ENCODE measurements at places on chromosomes 2 and 18.

DNA sequence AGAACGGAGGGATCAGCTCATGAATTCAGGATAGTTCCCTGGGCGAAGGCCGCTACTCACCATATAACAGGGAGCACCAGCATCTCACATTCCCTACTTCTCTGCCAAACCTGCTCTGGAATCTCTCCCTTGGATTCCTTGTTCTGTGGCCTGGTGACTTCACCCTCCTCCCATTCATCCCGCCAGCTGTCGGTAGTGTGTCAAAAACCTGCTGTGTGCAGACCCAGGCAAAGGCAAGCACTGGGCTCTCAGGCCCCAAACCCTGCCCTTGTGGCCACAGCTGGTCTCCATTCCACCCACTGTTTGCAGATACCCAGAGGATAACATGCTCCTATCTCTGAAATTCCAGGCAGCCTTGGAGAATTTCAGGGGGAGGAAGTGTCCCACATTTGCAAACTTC lies 151.6 kb downstream of the CAPN13 start:
- DNase-seq: no peak

DNA sequence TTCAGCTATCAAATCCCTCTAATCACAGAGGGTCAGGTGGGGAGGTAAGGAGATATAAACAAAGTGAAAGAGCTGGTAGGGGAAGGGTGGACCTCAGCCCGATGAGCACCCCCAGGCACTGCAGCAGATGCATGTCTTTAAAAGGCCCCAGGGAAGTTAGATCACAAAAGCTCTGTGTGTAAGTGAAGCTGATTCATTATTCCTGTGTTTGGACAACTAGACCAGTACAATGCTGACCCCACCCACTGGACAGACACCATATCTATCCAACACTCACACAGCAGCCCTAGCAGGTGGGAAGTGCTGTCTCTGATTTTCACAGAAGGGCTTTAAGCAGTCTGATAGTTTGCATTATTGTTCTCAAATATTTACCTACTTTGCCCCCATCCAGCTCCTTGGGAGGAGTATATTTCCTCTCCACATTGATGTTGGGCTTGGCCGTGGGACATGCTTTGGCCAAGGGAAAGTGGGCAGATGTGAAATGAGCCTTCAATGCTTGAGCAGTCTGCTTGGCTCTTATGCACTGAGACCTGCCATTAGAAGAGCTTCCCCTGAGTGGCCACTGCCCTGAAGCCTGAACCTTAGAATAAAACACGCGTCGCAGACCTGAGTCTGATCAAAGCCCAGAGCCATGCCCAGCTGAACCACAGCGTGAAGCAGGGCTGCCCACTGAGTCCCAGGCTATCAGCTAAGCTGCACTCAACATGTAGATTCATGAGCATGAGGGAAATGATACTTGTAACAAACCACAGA lies 111.4 kb downstream of the COPS8 start:
- DNase-seq: no peak

- DNase-seq: no peak
These were observed 199.4 kb downstream of the ALPK2 start for GRCh38 chr18:58429442-58429841.

- DNase-seq: no peak
These were observed 32.1 kb upstream of the TTC39C start for GRCh38 chr18:23982155-23983079.

DNA sequence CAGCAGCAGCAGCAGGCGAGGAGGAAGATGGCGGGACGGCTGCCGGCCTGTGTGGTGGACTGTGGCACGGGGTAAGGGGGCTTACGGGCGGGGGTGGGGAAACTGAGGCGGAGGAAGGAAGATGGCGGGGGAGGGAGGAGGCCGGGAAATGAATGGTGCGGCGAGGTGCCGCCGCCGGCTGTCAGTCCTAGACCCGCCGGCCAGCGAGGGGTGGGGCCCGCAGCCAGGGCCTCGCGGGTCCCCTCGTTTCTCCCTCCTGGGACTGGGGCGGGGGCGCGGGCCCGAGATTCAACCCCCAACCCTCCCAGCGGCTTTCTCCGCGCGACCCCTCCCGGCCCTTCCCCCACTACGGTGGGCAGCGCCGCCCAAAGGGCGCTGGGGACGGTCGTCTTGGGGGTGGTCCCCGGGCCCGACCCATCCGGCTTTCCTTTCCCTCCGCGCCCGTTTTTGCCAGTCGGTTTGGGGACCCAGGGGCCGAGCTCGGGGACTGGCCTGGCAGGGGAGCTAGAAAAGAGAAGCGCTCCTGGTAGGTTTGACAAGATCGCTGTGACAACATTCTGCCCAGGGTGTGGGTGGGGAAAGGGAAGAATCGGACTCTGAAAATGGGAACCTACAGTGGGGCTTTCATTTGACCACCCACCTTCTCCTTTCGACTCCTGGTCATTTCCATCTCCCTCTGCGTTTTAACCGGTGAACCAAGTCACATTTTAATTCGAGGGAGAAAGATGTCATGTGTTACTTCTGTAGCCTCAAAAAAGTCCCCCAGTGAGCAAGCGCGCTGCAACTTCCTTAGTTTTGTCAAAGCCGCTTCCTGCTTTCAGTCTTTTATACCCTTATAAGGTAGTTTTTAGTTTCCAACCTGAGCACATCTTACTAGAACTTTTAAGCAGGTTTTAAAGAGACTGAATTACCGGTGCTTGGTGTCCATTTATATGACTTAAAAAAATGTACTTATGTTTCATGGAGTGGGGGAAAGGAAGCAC lies 655 bp downstream of the ACTR3 start:
- peak; percentile 71 for DNase-seq

GRCh38 chr2:181949047-181949446 lies 36.6 kb upstream of the PPP1R1C start:
- no peak for DNase-seq

DNA sequence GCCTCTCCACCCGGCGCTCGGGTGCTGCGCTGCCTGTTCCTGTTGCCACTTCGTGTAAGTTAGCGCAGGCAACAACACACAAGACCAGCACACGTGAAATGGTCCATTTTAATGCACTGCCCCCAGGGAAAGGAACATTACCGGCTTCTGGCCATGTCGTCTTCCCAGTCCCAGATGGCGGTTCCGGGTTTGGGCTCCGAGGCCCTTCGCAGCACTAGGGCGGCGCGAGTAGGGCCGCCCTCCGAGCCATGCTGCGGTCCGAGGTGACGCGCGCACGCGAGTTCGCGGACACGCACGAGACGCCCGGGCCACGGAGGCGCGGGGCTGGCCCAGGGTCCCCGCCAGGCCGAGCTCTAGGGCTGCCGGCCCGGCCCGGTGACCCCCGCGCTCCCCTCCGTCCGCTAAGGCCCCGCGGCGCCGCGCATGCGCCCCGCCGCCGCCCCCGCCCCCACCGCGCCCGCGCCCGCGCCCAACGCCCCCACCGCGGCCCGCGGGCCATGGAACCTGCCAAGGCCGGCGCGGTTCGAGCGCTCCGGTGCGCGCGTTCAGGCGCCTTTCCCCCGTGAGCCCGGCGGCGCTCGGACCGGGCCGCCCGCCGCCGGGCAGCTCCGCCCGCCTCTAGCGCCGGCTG lies 367 bp upstream of the ZNF236 start:
- peak; percentile 56 for DNase-seq

DNA sequence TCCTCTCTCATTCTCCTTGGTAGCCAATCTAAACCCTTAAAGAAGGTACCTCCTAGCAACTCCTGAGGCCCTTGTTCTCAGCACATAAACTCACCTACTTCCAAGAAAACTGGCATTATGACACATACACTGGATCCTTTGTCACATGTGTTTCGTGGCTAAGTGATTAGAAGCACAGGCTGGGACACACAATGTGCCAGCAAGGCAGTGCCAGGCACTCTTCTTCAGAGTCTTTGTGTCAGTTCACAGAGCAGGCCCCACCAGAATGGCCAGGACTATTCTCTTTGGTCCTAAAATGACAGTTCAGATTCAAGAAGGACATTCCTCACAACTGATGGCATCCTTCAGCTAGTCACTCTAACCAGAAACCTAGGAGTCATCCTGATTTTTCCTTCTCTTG lies 40.3 kb downstream of the SMC6 start:
- no peak for DNase-seq

DNA sequence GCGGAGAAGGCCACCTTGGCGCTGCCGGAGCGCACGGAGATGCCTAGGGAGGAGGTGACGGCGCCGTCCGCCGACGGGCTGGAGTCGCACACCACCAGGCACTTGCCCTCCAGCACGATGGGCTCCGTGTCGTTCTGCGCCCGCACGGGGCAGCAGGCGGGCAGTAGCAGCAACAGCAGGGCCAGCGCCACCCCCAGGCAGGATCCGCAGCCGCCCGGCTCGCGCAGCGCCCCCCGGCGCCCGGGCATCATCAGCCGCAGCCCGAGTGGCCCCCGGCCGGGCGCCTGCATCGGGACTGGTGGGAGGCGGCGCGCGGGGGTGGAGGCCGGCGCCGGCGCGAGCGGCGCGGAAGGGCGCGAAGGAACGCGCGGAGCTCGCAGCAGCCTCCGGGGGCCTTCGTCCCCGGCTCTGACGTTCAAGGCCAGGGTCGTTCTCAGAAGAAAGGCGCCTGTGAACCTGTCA lies 2.2 kb downstream of the CBLN2 start:
- DNase-seq: no peak

GRCh38 chr2:135914485-135914884 lies 38.2 kb upstream of the MCM6 start:
- DNase-seq: no peak
